ENCODE measurements at places on chromosomes 5 and 9.

GRCh38 chr9:131622523-131622922, 77.2 kb downstream of the PRRT1B start:
- DNase-seq, result no peak
- peaks cover 13% of the 10 kb centered on the region for H3K4me1 ChIP-seq
- H3K36me3 ChIP-seq, result peaks cover 75% of the 10 kb centered on the region
- H3K27me3 ChIP-seq, result no peaks in the 10 kb centered on the region

DNA sequence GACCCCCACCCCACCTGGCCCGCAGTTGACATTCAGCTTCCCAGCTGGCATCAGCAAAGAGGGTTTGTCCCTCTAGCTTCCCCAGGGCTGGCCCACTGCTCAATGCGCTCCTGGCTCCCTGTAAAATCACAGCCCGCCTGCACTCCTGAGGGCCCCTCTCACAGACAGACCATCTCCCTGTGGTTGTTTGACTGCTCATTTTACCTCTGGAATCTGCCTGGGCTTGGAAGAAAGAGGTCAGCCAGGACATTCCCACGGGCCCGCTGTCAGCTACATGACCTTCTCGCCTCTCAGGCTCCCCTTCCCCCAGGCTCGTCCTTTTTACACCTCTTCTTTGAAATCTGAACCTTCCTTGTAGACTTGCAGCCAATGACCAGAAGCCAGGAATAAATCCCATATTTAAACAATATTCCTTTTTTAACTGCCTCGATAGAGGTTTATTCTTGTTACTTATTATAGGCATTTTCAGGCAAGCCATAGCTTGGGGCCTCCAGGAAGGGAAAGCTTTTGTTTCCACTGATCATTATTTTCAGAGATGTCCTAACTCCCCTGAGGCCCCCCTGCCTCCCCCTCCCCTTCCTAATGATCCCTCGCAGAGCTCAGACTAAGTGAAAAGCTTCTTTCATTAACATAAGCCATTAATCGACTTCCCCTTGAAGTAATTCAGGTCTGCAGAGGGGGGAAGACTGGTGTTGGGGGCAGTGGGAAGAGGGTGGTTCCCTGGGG, 76.3 kb upstream of the IQGAP2 start:
- H3K4me1 ChIP-seq, result peaks cover 6% of the 10 kb centered on the region
- no peak for DNase-seq
- no peak overlapping the region for H3K4me3 ChIP-seq

DNA sequence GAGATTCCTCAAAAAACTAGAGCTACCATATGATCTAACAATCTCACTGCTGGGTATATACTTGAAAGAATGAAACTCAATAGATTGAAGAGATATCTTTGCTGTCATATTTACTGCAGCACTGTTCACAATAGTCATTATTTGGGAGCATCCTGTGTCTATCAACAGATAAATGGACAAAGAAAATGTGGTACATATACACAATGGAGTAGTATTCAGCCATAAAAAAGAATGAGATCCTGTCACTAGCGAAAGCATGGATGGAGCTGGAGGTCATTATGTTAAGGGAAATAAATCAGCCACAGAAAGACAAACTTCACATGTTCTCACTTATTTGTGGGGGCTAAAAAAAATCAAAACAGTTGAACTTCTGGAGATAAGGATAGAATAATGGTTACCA, 505.7 kb upstream of the ARRDC3 start:
- no peaks in the 10 kb centered on the region for H3K4me1 ChIP-seq
- no peaks in the 10 kb centered on the region for H3K36me3 ChIP-seq
- H3K27ac ChIP-seq, result no peak overlapping the region
- H3K27me3 ChIP-seq, result no peaks in the 10 kb centered on the region

DNA sequence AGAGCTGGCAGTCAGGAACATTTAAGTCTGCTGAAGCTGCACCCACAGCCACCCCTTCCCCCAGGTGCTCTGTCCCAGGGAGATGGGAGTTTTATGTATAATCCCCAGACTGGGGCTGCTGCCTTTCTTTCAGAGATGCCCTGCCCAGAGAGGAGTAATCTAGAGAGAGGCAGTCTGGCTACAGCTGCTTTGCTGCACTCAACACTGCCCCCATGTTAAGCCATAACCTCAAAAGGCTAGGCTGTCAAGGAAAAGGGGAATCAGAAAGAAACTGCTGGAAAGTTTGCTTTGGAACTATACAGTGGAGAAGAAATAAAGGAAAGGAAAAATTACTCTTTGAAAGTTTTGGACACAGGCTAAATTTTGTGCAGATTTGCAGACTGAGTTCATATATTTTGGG, 127.2 kb downstream of the MACIR start:
- H3K27ac ChIP-seq, result no peak overlapping the region
- no peaks in the 10 kb centered on the region for H3K27me3 ChIP-seq
- H3K4me1 ChIP-seq, result peaks cover 2% of the 10 kb centered on the region
- no peaks in the 10 kb centered on the region for H3K36me3 ChIP-seq

GRCh38 chr5:112907166-112907631, 14.8 kb downstream of the REEP5 start:
- peaks cover 9% of the 10 kb centered on the region for H3K36me3 ChIP-seq
- H3K27me3 ChIP-seq, result no peaks in the 10 kb centered on the region
- no peak overlapping the region for H3K27ac ChIP-seq
- DNase-seq, result no peak
- no peak overlapping the region for H3K4me3 ChIP-seq
- no peaks in the 10 kb centered on the region for H3K4me1 ChIP-seq

GRCh38 chr5:157290981-157291711, 25.2 kb downstream of the CYFIP2 start:
- no peaks in the 10 kb centered on the region for H3K27me3 ChIP-seq
- no peak overlapping the region for H3K27ac ChIP-seq
- peaks cover 12% of the 10 kb centered on the region for H3K4me1 ChIP-seq
- peak; percentile 100 for DNase-seq
- H3K4me3 ChIP-seq, result no peak overlapping the region
- no peaks in the 10 kb centered on the region for H3K36me3 ChIP-seq

DNA sequence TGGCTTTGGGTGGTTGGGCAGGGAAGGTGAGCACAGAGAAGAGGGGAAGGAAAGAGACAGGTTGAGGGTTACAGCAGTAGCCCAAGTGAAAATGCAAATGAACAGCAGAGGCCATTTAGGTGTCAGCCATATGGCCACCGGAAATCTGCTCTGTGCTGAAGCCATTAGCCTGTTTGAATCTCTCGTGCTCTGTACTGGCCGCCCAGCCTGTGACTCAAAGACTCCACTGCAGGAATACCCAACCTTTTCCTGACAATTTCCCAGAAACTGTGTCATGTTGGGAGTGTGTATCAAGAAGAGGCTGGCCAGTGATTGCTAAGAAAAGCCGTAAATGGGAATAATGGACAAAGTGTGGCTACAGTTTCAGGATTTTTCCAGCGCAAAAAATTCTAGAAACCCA, 35.9 kb upstream of the RAI14 start:
- H3K36me3 ChIP-seq, result no peaks in the 10 kb centered on the region
- H3K4me1 ChIP-seq, result no peaks in the 10 kb centered on the region
- H3K4me3 ChIP-seq, result no peak overlapping the region
- H3K27me3 ChIP-seq, result no peaks in the 10 kb centered on the region
- H3K27ac ChIP-seq, result no peak overlapping the region
- DNase-seq, result no peak

DNA sequence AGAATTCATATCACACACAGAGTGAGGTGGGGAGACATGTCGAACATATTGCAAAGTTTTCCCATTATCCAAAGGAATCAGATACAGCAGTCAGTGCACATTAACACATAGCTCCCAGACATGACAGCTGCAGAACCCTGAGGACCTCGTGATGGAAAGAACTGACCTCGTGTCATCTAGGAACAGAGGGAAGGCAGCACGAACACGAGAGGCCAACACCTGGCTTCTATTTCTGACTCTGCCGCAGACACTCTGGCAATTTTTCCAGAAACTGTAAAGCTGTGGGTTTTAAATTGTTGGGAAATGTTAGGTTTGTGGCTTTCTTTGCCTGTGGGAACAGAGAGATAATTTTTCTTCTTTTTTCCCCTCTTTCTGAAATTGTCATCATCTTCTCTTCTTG, 315.0 kb upstream of the PIK3R1 start:
- DNase-seq, result no peak
- no peak overlapping the region for H3K4me3 ChIP-seq
- H3K27ac ChIP-seq, result no peak overlapping the region
- H3K4me1 ChIP-seq, result no peaks in the 10 kb centered on the region
- no peaks in the 10 kb centered on the region for H3K27me3 ChIP-seq

GRCh38 chr5:72587661-72588308, 80.6 kb upstream of the ZNF366 start:
- H3K27me3 ChIP-seq, result no peaks in the 10 kb centered on the region
- no peak overlapping the region for H3K4me3 ChIP-seq
- DNase-seq, result no peak
- no peaks in the 10 kb centered on the region for H3K36me3 ChIP-seq
- peaks cover 7% of the 10 kb centered on the region for H3K4me1 ChIP-seq

- peaks cover 4% of the 10 kb centered on the region for H3K4me1 ChIP-seq
- DNase-seq, result no peak
- peaks cover 65% of the 10 kb centered on the region for H3K36me3 ChIP-seq
- peak overlapping the region; percentile 99 for H3K4me3 ChIP-seq
Measured at GRCh38 chr9:133347515-133347984, 381 bp downstream of the MED22 start.

GRCh38 chr5:144207875-144208444, 37.3 kb downstream of the KCTD16 start:
- peaks cover 3% of the 10 kb centered on the region for H3K27me3 ChIP-seq
- no peak overlapping the region for H3K27ac ChIP-seq
- H3K4me1 ChIP-seq, result no peaks in the 10 kb centered on the region

GRCh38 chr5:151020304-151021110, at the start of gene GPX3:
GPX3 (plus strand) TSS chr5:151020591; CDS start chr5:151020655, 64 bp downstream.
- no peak within 1 kb of the TSS for H3K27ac ChIP-seq
- H3K4me3 ChIP-seq, result peak within 1 kb of the TSS; percentile 71
- H3K36me3 ChIP-seq, result no peaks in the 10 kb centered on the region
- H3K27me3 ChIP-seq, result no peaks in the 10 kb centered on the region

- H3K36me3 ChIP-seq, result peaks cover 8% of the 10 kb centered on the region
- DNase-seq, result no peak
- no peaks in the 10 kb centered on the region for H3K27me3 ChIP-seq
- H3K4me3 ChIP-seq, result no peak overlapping the region
- no peak overlapping the region for H3K27ac ChIP-seq
Measured at GRCh38 chr5:32172923-32173266, 1.2 kb downstream of the GOLPH3 start.
